ENCODE measurements at places on chromosomes 12 and 14.

GRCh38 chr12:45425426-45425825, 209.5 kb downstream of the ANO6 start:
- DNase-seq: no peak

- DNase-seq: no peak
Measured at GRCh38 chr12:124835656-124836410, 27.8 kb downstream of the SCARB1 start.

DNA sequence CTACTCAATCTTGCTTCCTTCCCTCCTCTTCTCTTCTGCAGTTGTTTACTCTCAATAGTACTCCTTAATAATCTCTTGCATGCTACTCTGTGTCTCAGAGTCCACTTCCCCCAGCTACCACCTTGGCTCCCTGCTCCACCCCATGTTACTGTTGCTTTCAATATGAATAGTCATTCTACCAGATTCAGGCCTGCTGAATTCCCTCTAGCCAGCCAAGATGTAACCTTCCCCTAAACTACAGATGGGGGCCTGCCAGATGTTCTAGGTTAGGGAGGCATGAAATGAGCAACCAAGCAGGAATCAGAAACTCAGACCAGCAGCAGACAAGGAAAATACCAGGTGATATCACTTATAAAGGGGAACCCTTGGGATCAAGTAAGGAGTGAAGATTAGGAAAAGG, 392.1 kb upstream of the DDHD1 start:
- no peak for DNase-seq

GRCh38 chr12:89781946-89782550, 73.4 kb upstream of the ATP2B1 start:
- no peak for DNase-seq

- DNase-seq: no peak
Measured at GRCh38 chr14:52835122-52835903, 43.9 kb upstream of the GNPNAT1 start.

GRCh38 chr12:123395236-123395635, 11.3 kb downstream of the KMT5A start:
- no peak for DNase-seq

DNA sequence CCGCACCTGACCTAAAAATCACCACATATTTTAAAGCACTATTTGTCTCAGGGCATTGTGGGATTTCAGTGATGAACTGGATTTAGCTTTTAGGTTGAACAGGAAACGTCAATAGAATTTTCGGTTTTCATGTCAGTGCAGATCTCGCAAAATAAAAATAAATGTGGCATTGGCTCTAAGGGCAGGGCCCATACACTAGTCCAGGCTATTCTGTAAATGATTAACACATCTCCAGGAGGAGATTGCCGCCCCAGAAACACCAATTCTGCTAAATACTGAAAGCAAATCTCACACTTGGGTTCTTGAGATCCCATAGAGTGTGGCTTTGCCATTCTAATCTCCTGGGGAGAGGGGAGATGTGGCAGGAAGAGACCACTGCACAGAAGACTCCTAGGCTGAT, 1494.0 kb upstream of the TMEM132C start:
- no peak for DNase-seq

GRCh38 chr12:70963081-70963660, 42.6 kb upstream of the PTPRR start:
- no peak for DNase-seq

- DNase-seq: no peak
Measured at GRCh38 chr12:76940671-76941445, 62.0 kb upstream of the CSRP2 start.

DNA sequence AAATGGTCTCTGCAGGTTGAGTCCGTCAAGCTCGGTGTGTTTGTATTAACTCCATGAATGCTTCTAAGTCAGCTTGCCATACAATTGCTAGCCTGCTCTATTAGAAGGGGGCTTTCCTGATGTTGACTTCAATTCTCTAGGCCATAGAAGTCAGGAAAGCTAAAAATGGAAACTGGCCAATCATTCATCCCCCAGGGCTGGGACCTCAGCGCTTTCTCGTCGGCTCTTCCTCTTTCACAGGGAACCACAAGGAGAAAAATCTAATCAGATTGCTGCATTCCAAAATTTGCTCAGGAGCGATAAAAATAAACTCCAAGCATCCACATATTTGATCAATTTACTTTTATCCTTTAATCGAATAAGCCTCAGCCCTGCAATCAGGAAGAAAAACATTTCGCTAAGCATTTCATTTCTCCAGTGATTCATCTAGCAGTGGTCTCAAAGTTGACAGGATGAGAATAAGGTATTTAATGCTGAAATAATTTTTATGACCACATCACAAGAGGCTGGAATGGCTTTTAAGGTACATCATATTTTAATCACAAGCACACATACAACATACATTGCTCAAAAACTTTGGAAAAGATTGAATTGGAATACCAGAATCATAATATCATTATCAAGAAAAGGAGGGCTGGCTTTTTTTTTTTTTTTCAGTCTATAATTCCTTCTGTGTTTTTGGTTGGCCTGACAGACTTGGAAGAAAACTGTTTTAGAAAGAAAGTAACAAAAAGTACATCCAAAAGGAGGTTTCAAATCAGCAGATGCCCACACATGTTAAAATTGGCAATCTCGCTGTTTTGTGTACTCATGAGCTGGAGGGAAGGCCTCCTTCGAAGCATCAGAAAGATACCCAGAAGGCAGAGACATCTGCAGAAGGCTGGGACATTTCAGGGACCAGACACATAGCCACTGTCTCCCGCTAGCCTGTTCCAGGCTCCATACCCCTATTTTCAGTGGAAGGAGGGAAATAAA, 316.3 kb downstream of the NUAK1 start:
- peak; percentile 41 for DNase-seq

DNA sequence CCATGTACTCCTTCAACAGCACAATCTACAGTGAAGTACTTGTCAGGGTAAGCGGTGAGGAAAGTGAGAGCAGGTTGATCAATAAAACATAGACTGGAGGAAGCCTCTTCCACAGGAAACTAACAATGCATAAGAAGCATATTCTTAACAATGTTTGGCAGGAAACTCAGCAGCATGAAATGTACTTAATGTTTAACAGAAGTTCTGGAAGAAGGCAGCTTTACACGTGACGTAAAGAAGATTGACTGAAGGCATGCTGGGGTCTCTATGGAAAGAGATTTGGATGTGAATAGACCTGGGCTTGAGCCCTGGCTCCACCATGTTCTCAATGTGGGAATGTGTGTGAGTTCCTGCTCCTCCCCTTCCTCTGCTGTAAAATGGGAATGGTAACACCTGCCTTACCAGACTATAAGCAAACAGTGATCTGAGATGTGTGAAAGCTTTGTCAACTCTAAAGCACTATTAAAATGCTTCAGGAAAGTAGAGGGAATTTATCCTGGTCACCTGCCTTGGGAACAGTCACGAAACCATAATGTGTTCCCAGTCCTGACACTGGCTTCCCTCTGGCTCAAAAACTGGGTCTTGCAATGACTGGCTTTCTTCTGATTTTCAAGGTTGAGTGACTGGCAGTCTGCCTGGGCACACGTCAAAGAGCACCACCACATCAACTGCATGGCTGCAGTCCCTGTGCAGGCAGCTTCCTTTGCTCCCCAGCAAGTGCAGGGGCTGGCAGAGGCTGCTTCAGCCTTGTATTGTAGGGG, 384.6 kb downstream of the APAF1 start:
- DNase-seq: no peak

DNA sequence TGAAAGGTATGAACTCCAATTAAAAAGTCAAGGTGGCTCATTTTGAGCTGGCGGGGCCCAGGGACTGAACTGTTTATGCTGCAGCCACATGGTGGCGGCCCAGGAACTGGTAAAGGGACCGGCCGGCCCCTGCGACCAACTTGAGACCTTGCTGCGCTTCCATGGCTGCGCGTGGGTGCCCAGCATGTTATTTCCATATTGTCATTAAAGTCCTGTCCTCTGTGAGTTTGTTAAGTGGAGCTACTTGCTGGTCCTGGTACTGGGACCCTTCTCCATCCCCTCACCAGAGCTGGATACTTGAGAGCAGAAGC, 62.3 kb downstream of the BEGAIN start:
- DNase-seq: peak; percentile 80

GRCh38 chr12:125203145-125203765, 138.0 kb downstream of the AACS start:
- DNase-seq: no peak

DNA sequence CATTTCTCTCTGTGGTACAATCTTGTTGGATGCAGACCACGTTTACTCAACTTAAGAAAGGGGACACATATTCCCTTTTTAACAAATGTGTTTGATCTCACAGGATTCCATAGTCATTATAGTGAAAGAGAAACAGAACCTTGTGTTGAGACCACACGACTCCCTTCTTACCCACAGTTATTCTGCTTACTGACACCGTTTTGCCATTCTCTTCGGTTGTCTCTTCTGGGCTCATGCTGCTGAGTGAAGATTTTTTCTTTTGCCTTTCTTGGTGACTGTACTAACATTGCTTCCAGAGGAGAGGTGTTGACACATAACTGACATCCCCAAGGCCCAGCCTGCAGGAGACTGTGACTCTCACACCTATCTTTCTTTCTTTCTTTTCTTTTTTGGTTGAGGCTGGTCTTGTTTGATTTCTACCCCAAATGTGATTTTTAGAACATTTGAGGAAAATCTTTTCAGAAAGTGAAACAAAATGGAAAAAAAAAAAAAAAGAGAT, 61.2 kb upstream of the OTOGL start:
- no peak for DNase-seq

GRCh38 chr14:55432628-55433027, 7.8 kb downstream of the TBPL2 start:
- no peak for DNase-seq

DNA sequence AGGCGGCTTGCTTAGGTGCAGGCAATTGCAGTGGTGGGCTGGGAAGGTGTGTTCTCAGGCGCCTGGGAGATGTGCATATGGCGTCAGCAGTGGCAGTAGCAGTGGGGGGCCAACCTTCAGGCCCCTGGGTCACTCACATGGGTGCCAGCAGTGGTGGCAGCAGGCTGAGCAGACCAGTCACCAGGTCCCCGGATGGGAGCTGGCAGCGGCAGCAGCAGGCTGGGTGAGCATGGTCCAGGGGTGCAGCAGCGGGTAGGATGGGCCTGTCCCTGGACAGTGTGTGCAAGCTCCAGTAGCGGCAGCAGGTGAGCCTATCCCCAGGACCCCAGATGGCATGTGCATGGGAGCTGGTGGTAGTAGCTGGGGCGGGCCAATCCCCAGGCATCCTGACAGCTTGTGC, 108.5 kb upstream of the TMEM260 start:
- DNase-seq: no peak

GRCh38 chr12:82708061-82708879, 21.6 kb downstream of the TMTC2 start:
- no peak for DNase-seq

DNA sequence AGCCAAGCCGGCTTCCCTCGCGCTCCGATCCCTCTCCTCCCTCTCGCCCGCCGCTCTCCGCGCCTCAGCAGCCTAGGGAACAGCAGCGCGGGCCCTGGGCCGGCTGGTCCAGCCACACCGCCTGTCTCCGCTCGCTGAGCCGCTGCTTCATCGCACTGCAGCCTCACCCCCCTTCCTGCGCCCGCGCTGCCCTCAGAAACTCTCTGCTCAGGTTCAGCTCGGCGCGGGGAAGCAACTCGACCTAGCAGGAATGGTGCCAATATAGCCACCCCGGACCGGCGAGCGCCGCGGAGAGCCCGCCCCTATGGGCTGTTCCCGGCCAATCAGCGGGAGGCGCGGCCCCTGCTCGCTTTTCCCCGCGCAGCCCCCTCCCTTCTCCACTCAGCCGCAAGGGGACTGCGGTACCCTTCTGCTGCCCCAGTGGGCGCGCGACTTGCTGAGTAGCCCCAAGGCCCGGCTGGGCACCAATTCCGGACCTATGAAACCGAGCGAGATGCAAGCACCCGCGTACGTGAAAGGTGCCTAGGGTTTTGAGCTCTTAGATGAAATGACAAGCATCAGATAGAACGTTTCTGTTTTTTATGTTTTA, at the start of gene ADAMTS20:
ADAMTS20 (minus strand) TSS at position 233 of the 589 bp plus-strand sequence. CDS start 282 bp downstream, outside the sequence.
- no peak for DNase-seq

- DNase-seq: peak; percentile 31
Measured at GRCh38 chr14:100239211-100239839, 381 bp downstream of the YY1 start.

Measured in lower leg skin (tissue), 4 donors.